ENCODE measurements at places on chromosomes 7 and 10. TPM values are rescaled to one million over a fixed set of nuclear protein-coding genes. Genes with fewer than 3 reads are reported as not detected.

DNA sequence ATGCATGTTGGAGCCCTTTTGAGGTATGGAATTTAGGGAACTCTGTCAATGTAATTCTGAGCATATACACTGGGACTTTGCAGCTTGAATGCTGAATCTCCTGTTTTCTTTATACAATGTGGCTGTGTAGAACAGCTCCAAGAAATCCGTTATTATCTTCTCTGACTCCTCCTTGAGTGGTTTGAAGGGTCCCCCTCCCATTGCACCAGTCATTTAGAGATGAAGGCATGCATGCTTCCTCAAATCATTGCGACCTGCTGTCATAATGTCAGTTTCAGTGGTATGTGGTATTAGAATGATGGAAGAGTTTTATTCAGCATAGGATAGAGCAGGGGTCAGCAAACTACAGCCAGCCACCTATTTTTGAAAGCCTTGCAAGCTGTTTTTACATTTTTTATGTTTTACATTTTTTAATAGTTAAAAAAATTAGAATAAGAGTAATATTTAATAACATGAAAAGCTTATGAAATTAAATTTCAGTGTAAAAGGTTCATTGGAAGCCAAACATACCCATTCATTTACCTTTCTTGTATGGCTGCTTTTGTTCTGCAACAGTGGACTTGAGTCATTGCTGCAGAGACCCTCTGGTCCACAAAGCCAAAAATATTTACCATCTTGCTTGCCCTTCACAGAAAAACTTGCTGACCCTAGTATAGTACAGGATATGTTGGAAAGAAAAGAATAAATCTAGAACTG lies 8.1 kb downstream of the STK17A start:
- H3K27ac ChIP-seq, result no peak overlapping the region
- no peak for DNase-seq
- H3K4me3 ChIP-seq, result no peak overlapping the region

DNA sequence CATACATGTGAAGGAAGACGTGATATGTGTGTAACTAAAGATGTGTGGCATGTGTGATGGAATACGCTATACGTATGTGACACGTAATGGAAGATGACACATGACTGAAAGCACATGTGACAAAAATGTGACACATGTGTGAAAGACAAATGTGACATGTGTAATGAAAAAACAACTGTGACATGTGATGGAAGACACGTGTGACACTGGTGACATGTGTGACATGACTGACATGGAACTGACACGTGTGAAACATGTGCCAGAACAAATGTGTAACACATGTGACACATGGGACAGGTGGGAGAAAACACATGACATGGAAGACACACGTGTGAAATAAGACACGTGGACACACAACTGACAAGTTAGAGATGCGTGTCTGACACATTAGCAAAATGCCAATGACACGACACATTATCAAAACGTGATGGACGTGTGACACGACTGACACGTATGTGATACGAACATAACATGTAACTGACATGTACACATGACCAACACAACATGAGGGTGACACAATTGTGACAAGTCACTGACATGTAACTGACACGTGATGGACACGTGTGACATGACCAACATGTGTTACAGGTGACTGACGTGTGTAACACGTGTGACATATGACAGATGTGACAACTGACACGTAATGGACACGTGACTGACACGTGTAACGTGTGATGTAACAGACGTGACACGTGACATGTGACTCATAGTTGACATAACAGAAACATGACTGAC lies 24.4 kb downstream of the CRPPA start:
- no peak for DNase-seq
- peaks cover 2% of the 10 kb centered on the region for H3K36me3 ChIP-seq
- no peak overlapping the region for H3K4me3 ChIP-seq
- no peak overlapping the region for H3K27ac ChIP-seq

- H3K4me1 ChIP-seq, result no peaks in the 10 kb centered on the region
- no peak overlapping the region for H3K27ac ChIP-seq
- DNase-seq, result no peak
- no peaks in the 10 kb centered on the region for H3K27me3 ChIP-seq
These were observed 26.2 kb upstream of the CDCA7L start for GRCh38 chr7:21971780-21972396.

- H3K4me3 ChIP-seq, result no peak overlapping the region
- H3K4me1 ChIP-seq, result no peaks in the 10 kb centered on the region
- DNase-seq, result no peak
- H3K27ac ChIP-seq, result no peak overlapping the region
These were observed 199.9 kb downstream of the TCERG1L start for GRCh38 chr10:131111471-131112080.

GRCh38 chr10:87634311-87634710 lies 25.4 kb upstream of the PAPSS2 start:
- no peak for DNase-seq
- H3K36me3 ChIP-seq, result no peaks in the 10 kb centered on the region
- H3K4me3 ChIP-seq, result no peak overlapping the region
- no peaks in the 10 kb centered on the region for H3K27me3 ChIP-seq
- no peak overlapping the region for H3K27ac ChIP-seq
- no peaks in the 10 kb centered on the region for H3K4me1 ChIP-seq

IQUB gene
- 0.84 TPM for total RNA-seq

DNA sequence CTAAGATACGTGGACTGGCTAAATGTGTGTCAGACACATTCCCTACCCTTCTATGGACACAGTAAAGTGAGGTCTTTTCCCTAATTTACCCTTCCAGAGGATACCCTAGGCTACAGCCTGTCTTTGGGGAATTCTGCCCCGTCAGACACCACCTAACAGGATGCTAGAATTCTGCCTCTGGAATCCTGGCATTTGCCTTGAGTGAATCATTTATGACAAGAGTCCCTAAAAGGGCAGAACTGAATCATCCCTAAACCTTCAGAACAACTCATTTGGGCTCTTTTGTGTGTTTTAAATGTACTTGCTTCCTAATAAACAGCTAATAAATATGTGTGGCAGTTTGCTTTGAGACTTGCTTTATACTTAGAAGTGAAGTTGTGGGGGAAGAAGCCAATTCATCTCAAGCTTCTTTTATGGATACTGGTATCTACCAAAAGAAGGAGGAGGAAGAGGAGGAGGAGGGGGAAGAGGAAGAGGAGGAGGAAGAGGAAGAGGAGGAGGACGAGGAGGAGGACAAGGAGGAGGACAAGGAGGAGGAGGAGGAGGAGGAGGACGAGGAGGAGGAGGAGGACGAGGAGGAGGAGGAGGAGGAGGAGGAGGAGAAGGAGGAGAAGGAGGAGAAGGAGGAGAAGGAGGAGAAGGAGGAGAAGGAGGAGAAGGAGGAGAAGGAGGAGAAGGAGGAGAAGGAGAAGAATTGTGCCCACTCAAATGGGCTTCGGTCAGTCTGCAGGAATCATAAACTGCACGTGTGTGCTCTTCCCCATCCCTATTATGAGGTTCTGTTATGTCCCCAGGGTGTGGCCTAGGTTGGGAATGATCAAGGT lies 27.1 kb downstream of the PARP12 start:
- no peak overlapping the region for H3K27ac ChIP-seq
- H3K4me3 ChIP-seq, result no peak overlapping the region
- peaks cover 2% of the 10 kb centered on the region for H3K4me1 ChIP-seq
- H3K36me3 ChIP-seq, result peaks cover 67% of the 10 kb centered on the region
- no peaks in the 10 kb centered on the region for H3K27me3 ChIP-seq
- no peak for DNase-seq

MYL10 gene
- 14.8 TPM for total RNA-seq

LRRC72 gene
- not detected for total RNA-seq

DNA sequence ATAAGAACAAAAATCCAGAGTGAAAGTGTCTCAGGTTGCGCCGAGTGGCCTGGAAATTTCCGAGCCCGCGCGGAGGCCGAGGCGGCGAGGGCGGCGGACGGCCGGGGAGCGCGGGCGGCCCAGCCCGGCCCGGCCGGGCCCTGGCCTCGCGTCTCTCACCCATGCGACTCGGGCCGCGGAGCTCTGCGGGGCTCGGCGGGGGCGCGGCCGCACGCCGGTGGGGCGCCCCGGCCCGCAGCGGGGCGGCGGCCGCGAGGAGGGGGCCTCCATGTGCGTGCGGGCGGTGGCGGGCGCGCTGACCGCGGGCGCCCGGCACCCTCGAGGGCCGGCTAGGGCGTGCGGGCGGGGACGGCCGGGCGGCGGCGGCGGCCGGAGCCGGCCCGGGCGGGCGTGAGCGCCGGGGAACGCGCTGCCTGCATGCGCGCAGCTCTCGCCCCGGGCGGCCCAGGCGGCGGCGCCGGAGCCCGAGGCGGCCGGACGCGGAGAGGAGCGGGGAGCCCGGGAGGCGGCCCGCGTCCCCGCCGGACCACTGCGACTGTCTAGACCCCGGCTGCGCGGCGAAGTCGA lies 302 bp upstream of the EN2 start:
- no peak overlapping the region for H3K27ac ChIP-seq
- H3K4me3 ChIP-seq, result peak overlapping the region; percentile 53
- H3K36me3 ChIP-seq, result no peaks in the 10 kb centered on the region
- no peak for DNase-seq

STEAP4 gene
- 4.8 TPM for total RNA-seq

SEMA3D gene
- 19.8 TPM for total RNA-seq

GRCh38 chr7:1894313-1894900 lies 224.3 kb downstream of the ELFN1 start:
- no peak for DNase-seq
- H3K36me3 ChIP-seq, result peaks cover 17% of the 10 kb centered on the region
- H3K27ac ChIP-seq, result no peak overlapping the region

GRCh38 chr7:22425361-22425760 lies 68.4 kb upstream of the RAPGEF5 start:
- no peaks in the 10 kb centered on the region for H3K36me3 ChIP-seq
- no peak for DNase-seq
- no peak overlapping the region for H3K4me3 ChIP-seq
- H3K27ac ChIP-seq, result no peak overlapping the region
- no peaks in the 10 kb centered on the region for H3K4me1 ChIP-seq

GRCh38 chr7:55018361-55019190 lies at the start of gene EGFR:
Gene EGFR (plus strand): TSS chr7:55019017. CDS start chr7:55019278, 261 bp downstream.
- H3K27ac ChIP-seq, result peak within 1 kb of the TSS; percentile 53
- peaks cover 26% of the 10 kb centered on the region for H3K27me3 ChIP-seq
- DNase-seq, result peak; percentile 95
- peak within 1 kb of the TSS; percentile 76 for H3K4me3 ChIP-seq

GRCh38 chr10:77201135-77202106 lies 436.2 kb downstream of the KCNMA1 start:
- H3K4me3 ChIP-seq, result no peak overlapping the region
- H3K27ac ChIP-seq, result no peak overlapping the region
- H3K27me3 ChIP-seq, result no peaks in the 10 kb centered on the region
- no peaks in the 10 kb centered on the region for H3K4me1 ChIP-seq
- no peaks in the 10 kb centered on the region for H3K36me3 ChIP-seq

LIPM gene
- total RNA-seq, result not detected

- no peaks in the 10 kb centered on the region for H3K27me3 ChIP-seq
- DNase-seq, result no peak
- no peak overlapping the region for H3K27ac ChIP-seq
These were observed 13.7 kb downstream of the CCDC6 start for GRCh38 chr10:59892697-59893096.

DNA sequence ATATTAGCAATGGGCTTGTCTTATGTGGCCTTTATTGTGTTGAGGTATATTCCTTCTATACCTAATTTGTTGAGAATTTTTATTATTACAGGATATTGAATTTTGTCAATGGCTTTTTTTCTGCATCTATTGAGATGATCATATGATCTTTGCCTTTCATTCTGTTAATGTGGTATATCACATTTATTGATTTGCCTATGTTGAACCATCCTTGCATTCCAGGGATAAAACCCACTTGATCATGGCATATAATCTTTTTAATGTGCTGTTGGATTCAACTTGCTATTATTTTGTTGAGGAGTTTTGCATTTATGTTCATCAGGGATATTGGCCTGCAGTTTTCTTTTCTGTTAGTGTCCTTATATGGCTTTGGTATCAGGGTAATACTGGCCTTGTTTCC lies 91.8 kb upstream of the KLF14 start:
- no peak overlapping the region for H3K27ac ChIP-seq
- H3K4me1 ChIP-seq, result no peaks in the 10 kb centered on the region
- no peak for DNase-seq
- no peaks in the 10 kb centered on the region for H3K27me3 ChIP-seq
- no peak overlapping the region for H3K4me3 ChIP-seq

- H3K36me3 ChIP-seq, result no peaks in the 10 kb centered on the region
- DNase-seq, result peak; percentile 46
- H3K4me1 ChIP-seq, result peaks cover 10% of the 10 kb centered on the region
- no peaks in the 10 kb centered on the region for H3K27me3 ChIP-seq
- H3K27ac ChIP-seq, result no peak overlapping the region
- no peak overlapping the region for H3K4me3 ChIP-seq
These were observed 16.1 kb upstream of the IMPDH1 start for GRCh38 chr7:128425850-128426249.

- no peak overlapping the region for H3K27ac ChIP-seq
- no peaks in the 10 kb centered on the region for H3K36me3 ChIP-seq
- H3K4me1 ChIP-seq, result no peaks in the 10 kb centered on the region
- DNase-seq, result peak; percentile 77
- no peak overlapping the region for H3K4me3 ChIP-seq
These were observed 79.5 kb upstream of the PRSS58 start for GRCh38 chr7:142337054-142338001.

HIF1AN gene
- total RNA-seq, result 9.4 TPM

- no peak for DNase-seq
- no peaks in the 10 kb centered on the region for H3K36me3 ChIP-seq
- no peaks in the 10 kb centered on the region for H3K27me3 ChIP-seq
- no peaks in the 10 kb centered on the region for H3K4me1 ChIP-seq
These were observed 166.3 kb downstream of the LCOR start for GRCh38 chr10:96998329-96998888.

MICALL2 gene
- total RNA-seq, result 6.2 TPM

SLC16A9 gene
- 7.0 TPM for total RNA-seq

GRCh38 chr10:109975244-109976190 lies 32.3 kb upstream of the ADD3 start:
- H3K27me3 ChIP-seq, result no peaks in the 10 kb centered on the region
- peaks cover 7% of the 10 kb centered on the region for H3K4me1 ChIP-seq
- no peak for DNase-seq
- no peak overlapping the region for H3K4me3 ChIP-seq

NKX2-3 gene
- total RNA-seq, result 0.62 TPM

HABP2 gene
- total RNA-seq, result 0.04 TPM

OPN4 gene
- total RNA-seq, result 0.04 TPM

SERPINE1 gene
- total RNA-seq, result 1.6 TPM

KLLN gene
- total RNA-seq, result 0.22 TPM

Measured in muscle of leg (tissue), 16 donors.